ENCODE measurements at places on chromosomes 2 and 18.
A peak's percentile ranks its signal among the peaks of the same experiment; 100 is the strongest.

- DNase-seq: no peak
Measured at GRCh38 chr2:35035883-35036282, 1319.7 kb upstream of the CRIM1 start.

GRCh38 chr18:56812674-56813073 is 161.5 kb downstream of the WDR7 start:
- DNase-seq: no peak

DNA sequence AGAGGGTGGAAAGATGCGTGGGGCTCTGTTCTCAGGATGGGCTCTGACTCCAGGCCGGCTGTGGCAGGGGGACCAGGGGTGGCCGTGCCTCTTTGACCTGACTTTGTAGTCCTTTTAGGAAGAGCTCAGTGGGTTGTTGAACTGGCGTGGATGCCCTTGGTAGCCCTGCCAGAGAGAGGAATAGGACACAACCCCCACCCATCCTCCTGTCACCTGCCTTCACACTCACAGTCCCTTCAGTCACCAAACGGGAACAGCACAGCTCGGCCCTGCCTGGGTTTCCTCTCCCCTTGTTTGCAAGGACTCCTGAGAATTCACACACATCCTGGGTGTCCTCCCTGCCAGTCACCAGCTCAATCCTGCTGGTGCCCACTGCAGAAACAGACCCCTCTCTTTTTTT is 20.1 kb upstream of the MRPL33 start:
- no peak for DNase-seq

DNA sequence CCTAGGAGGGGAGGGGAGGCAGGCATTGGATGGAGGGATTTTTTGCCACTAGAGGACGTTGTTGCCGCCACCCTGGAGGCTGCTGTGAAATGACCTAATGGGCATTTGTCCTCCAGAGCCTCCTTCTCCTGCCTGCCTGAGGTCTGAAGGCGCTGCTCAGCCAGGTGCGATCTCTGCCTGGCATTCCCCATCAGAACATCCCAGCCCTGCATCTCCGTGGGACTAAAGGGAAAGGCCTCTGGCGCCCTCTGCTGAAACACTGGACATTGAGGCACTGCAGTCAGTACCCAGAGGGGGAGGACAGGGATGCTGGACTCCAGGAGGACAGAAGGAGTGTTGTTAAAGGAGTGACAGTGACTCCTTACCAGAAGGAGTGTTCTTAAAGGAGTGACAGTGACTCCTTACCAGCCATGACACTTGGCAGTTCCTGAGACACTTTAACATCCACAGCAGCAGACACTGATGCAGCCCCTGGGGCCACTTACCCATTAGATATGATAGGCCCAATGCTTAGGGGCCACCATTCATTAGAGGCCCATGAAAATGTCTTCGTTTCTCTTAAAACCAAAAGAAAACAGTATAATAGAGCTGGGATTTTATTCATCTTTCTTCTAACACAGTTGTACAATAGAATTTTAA is 17.0 kb downstream of the THNSL2 start:
- DNase-seq: peak; percentile 16

DNA sequence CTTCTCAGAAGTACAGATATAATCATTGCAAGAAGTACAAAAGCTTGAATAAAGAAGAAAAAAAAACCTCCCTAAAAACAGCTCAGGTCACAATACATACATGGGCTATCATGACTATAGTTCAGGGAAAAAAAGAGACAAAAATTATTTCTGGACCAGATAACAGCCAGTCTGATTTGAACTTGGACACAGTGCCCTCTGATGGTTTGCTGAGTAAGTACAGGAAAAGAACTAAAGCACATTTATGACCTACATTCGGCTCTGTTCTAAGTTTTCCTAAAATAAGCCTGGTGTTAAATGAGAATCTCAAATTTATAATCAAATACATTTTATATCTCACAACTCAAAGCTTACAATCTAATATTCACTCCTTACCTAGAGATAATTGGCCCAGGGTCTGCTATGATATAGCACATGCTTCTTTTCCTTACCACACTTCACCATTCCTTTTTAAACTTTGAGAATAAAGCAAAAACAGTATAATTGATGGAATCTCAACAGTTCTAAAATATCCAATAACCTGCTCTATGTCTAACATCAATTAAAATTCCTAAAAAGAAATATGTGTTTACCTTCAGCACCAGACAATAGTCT is 81.1 kb downstream of the RAPH1 start:
- no peak for DNase-seq

GRCh38 chr2:237637429-237638135 is 10.2 kb downstream of the LRRFIP1 start:
- no peak for DNase-seq

DNA sequence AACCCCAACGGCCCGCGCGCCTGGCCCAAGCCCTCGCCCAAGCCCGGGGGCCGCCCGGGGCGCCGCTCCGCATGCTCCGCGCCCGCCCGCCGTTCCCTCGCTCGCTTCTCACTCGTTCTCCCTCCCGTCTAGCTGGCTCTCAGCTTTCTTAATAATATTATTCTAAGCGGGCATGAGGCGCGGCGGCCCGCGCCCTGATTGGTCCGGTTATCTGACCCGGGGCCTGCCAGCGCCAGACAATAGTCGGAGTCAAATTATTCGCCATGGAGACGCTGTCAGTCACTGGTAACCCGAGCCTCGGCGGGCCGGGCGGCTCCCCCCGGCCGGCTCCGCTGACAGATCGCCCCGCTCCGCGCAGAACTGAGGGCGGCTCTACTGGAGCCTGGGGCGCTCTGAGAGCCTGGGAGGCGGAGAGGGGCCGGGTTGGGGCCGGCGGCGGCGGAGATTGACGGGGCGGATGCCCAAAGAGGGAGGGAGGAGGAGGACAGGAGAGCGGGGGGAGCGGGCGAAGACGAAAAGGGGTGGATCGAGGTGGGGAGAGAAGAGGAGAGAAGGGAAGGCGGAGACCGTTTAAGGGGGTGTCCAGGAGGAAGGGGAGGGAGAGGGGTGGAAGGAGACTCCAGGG is at the start of gene SIX2:
Gene SIX2 (minus strand): TSS at position 150 of the 625 bp plus-strand sequence. CDS start 342 bp downstream, outside the sequence.
- peak; percentile 76 for DNase-seq

GRCh38 chr2:173400760-173401159 is 46.1 kb downstream of the CDCA7 start:
- DNase-seq: no peak

DNA sequence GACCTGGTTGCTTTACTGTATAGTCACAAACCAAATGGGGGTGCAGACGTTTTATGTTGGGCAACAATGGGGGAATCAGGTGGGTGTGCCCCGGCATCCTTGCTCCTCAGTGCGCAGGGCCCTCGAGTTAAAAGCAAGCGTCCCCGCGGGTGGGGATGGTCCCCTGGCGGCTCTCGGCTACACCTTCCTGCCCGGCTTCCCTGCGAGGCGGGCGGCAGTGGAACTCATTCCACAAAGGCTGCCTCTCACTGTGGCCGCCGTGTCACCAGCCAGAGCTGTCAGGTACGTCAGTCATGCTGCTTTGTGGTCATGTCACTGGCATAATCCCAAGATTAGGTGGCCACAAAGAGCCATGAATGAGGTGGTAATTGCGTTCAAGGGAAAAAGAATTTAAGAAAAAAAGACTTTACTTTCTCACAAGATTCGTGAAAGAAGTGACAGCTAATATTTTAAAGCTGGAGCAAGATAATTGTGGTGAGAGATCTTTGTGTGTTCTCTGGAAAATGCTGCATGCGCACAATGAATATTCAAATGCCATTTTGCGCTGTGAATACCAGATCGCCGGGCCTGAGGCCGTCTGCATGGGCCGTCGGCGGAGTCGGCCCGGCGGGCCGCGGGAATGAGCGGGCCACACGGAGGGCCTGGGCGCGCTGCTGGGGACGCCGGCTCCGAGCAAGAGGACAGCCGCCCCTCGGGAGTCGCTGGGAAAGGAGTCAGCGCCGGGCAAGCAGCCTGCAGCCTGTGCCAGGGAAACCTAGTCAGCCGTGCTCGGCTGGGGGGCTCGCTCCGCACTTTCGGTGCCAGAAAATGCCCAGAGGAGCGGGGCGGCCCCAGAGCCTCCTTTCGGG is 82.3 kb upstream of the LDLRAD4 start:
- no peak for DNase-seq

- peak; percentile 22 for DNase-seq
Measured at GRCh38 chr2:8821276-8822217, 15.9 kb downstream of the KIDINS220 start.

- DNase-seq: no peak
Measured at GRCh38 chr2:166297951-166298350, 77.8 kb downstream of the SCN9A start.

- DNase-seq: peak; percentile 88
Measured at GRCh38 chr2:167140767-167141166, 252.5 kb downstream of the XIRP2 start.

DNA sequence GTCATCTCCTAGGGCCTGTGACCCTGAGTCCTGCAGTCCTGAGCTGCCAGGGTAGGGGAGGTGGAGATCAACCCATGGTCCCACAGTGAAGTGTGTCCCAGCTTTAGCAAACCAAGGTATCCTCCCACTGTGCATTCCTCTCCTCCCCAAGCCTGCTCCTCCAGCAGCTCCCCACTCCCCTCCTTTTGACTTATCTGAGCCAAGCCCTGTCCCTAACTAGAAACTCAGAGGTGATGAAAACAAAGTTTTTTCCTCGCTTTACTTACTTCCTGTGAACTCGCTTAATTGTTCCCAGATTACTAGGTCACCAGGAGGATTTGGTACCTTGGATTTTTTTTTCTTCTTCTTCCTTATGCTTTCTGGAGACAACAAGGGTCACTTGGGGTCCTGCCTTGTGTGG is 80.8 kb downstream of the EHD3 start:
- peak; percentile 39 for DNase-seq

DNA sequence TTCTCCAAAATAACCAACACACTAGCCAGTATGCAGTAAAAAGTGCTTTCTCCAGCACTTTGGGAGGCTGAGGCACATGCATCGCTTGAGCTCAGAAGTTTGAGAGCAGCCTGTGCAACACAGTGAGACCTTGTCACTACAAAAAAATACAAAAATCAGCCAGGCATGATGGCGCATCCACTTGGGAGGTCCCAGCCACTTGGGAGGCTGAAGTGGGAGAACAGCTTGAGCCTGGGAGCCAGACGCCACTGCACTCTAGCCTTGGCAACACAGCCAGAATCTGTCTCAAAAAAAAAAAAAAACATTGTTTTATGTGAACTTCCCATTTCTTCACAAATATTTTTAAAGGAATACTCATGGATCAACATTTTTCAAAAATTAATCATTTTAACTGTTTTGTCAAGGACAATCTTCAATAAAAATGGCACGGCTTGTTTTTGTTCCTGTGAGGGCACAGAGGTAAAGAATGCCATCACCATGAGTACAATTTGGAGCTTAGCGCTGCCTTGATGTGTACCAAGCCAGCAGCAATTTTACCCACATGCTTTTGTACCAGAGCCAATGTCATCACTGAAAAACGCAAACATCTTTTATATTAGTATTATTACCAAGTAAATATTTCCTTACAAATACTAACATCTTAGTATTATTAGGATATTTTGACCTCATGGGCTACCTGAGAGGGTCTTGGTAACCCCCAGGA is 26.7 kb downstream of the RAB1A start:
- DNase-seq: no peak

- DNase-seq: no peak
Measured at GRCh38 chr2:222753251-222753824, 81.9 kb downstream of the MOGAT1 start.

DNA sequence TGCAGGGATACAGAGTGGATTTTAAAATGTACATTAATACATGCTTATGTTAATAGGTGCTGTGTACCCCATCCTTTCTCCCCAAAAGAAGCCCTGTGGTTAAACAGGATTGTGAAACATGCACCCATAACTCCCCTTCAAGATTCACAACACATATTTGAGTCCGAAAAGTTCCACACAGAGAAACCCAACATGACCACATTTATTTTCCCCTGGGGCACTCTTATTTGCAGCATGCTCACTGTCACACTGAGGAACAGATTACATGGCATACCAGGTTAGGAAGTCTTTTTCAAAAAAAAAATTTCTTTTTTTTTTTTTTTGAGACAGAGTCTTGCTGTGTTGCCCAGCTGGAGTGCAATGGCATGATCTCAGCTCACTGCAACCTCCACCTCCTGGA is 67.7 kb upstream of the COL5A2 start:
- no peak for DNase-seq

DNA sequence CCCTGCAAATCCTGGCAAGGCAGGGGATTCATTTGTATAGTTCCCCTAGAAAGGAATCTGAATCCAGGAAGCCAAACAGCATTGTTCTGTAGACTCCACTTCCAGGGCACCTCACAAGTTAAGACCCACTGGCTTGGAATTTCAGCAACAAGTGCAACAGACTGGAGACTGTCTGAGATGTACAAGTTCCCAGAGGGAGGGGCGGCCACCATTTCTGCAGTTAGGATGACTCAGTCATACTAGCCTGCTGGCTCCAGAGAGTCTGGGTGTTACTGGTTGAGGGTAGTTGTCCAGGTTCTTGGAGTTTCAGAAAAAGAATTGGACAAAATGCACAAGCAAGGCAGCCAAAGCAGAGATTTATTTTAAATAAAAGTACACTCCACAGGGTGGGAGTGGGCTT is 384.2 kb downstream of the DSC3 start:
- DNase-seq: no peak

- no peak for DNase-seq
Measured at GRCh38 chr2:64753399-64753798, 99.7 kb upstream of the SERTAD2 start.

- DNase-seq: no peak
Measured at GRCh38 chr18:42429196-42429595, 474.2 kb downstream of the PIK3C3 start.

DNA sequence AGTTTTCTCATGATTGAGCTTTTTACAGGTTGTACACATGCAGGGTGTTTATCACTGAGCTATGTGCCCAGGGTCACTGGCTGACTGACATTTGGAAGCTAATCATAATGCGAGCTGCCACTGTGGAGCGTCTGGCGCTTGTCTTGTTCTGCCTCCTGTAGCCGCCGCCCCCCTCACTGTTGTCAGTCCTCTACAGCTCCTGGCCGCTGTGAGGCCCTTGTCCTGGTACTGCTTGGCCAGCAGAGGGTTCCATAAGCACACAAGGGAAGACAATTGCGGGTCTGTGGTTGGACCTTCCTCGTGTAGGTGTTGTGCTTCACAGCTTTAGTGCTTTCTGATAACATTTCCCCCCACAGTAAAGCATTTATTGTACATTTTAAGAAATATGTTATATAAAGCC is 105.6 kb upstream of the LDLRAD4 start:
- DNase-seq: no peak
